Osteoblast (primary cell): ENCODE measurements at places on chromosomes 3 and 15. TPM values are rescaled to one million over a fixed set of nuclear protein-coding genes. Genes with fewer than 3 reads are reported as not detected.
A peak's percentile ranks its signal among the peaks of the same experiment; 100 is the strongest.

DNA sequence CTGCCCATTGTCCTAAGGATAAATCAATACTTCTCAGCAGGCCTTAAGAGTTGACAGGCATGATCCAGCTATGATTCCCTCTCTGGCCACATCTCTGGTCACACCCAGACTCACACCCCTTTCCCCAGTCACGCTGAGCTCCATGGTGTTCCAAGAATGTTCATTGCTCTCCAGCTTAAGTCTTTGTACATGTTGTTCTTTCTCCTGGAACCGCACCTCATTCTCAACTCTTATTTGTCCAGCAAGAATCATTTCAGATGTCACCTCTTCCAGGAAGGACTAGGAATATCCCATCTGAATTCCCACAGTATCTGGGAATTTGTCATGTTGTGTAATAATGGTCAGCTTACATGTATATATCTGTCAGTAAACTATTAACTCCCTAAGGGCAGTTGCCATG is 118.3 kb upstream of the GALNT15 start:
- peak overlapping the region; percentile 70 for H3K27ac ChIP-seq
- H3K27me3 ChIP-seq = no peaks in the 10 kb centered on the region
- no peak overlapping the region for H3K4me3 ChIP-seq
- DNase-seq = no peak
- no peaks in the 10 kb centered on the region for H3K36me3 ChIP-seq

- H3K4me3 ChIP-seq = peak overlapping the region; percentile 92
- peaks cover 19% of the 10 kb centered on the region for H3K4me1 ChIP-seq
- peak; percentile 94 for DNase-seq
Measured at GRCh38 chr3:132721479-132722164, 587 bp downstream of the NPHP3 start.

GRCh38 chr3:172617013-172617706 is 93.7 kb downstream of the NCEH1 start:
- H3K27me3 ChIP-seq = no peaks in the 10 kb centered on the region
- no peaks in the 10 kb centered on the region for H3K4me1 ChIP-seq
- no peak overlapping the region for H3K27ac ChIP-seq

DNA sequence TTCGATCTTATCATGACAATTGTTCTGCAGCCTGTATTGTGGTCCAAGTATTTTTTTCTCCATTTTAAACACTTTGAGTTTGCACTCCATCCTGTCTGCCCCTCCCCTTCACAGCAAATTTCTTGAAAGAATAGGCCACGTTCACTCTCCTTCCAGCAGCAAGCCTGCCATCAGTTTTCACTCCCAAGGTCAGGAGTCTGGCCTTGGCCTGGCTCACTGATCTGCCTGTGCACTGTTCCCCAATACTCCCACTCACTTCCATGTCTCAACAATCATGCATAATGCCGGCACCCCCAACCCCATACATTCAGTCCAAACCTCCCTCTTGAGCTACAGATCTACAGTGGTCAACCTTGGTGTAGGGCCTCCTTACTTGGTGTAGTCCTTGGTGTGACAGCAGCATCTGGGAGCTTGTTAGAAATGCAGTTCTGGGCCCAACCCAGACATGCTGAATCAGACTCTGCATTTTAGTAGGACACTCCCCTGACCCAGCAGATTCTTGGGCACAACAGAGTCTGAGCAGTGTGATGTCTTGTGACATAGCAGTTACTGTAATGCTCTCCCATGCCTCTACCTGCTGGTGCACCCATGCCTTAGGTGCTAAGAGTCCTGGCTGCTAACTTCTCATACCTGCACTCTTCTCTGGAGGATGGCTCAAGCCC is 58.3 kb upstream of the XCR1 start:
- DNase-seq = no peak
- H3K4me1 ChIP-seq = peaks cover 20% of the 10 kb centered on the region
- no peak overlapping the region for H3K4me3 ChIP-seq
- H3K27me3 ChIP-seq = no peaks in the 10 kb centered on the region
- no peaks in the 10 kb centered on the region for H3K36me3 ChIP-seq
- no peak overlapping the region for H3K27ac ChIP-seq

DNA sequence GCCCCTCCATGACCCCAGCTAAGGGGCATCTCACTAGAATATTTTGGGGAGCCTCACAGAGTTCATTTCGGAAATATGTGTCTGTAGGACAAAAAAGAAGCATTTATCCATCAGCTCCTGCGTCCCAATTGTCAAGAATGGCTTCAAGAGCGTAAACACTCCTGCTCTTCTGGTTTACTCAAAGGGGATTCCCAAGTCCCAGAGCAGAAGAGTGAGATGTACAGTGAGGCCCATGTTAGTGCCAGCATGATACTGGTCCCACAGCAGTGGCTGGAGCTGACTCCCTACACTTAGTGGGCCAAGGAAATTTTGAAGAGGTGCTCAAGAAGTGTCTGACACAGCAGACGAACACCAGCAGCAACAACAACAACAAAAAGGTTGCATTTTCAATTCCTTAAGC is 34.9 kb upstream of the ARL8B start:
- no peak for DNase-seq
- H3K27me3 ChIP-seq = no peaks in the 10 kb centered on the region
- H3K4me1 ChIP-seq = no peaks in the 10 kb centered on the region
- no peak overlapping the region for H3K27ac ChIP-seq

The TRIM71 gene
- not detected in 2 replicates for total RNA-seq

DNA sequence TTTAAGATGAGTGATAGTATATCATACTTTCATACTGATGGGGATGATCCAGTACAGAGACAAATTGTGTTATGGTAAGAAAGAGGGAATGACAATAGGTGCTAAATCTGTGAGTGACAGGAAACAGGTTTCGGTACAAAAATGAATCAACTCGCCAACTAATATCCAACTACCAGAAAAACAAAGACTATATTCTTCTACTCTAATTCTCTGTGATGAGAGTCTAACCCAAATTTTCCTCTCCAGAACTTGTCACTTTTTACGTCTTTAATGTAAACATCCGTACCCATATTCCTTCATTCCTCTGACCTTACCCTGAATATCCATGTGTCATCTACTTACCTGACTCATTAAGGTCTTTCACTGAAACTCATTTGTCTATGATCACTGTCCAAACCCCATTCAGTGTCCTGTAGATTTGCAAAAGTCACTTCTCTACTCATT is 39.6 kb downstream of the SCAPER start:
- no peak for DNase-seq
- no peak overlapping the region for H3K4me3 ChIP-seq
- no peak overlapping the region for H3K27ac ChIP-seq
- no peaks in the 10 kb centered on the region for H3K4me1 ChIP-seq
- no peaks in the 10 kb centered on the region for H3K27me3 ChIP-seq
- H3K36me3 ChIP-seq = no peaks in the 10 kb centered on the region

The ATP13A4 gene
- 0.29 TPM in 1 of 2 replicates, not detected in the other for total RNA-seq

DNA sequence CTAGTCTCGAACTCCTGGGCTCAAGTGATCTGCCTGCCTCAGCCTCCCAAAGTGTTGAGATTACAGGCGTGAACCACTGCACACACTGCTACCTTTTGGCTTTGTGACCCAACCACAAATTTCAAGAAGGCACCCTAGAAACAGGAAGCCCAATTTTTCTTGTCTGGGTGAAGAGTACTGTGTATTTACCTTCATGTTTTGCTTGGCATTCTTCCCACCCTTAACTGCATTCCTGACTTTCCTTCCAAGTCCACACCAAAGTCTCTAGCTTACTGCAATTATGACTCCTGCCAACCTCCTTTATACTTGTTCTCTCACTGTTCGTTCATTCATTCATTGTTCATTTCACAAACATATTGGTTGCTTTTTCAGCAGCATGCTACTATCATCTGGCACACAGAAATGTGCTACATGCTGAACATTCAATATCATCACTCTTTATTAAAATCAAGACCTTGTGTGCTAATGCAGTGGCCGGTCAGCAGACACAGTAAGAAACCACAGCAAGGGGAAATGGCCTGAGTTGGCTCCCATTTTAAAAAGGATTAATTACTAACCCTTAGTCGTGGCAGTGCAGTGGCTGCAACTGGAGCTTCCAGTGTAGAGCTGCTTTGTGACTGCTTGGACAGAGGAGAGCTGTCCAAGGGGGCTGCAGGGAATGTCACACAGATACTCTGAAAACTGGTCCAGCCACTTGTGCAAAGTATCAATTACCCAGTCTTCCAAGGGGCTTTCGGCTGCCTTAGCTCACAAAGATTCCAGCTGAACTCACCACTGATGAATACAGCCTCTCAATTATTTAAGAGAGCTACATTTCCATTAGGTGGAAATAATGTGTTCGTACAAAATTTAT is 94.0 kb downstream of the ETFA start:
- no peak for DNase-seq
- H3K4me1 ChIP-seq = peaks cover 7% of the 10 kb centered on the region
- no peaks in the 10 kb centered on the region for H3K27me3 ChIP-seq
- peaks cover 20% of the 10 kb centered on the region for H3K36me3 ChIP-seq
- no peak overlapping the region for H3K4me3 ChIP-seq

The C3orf22 gene
- not detected in 2 replicates for total RNA-seq

DNA sequence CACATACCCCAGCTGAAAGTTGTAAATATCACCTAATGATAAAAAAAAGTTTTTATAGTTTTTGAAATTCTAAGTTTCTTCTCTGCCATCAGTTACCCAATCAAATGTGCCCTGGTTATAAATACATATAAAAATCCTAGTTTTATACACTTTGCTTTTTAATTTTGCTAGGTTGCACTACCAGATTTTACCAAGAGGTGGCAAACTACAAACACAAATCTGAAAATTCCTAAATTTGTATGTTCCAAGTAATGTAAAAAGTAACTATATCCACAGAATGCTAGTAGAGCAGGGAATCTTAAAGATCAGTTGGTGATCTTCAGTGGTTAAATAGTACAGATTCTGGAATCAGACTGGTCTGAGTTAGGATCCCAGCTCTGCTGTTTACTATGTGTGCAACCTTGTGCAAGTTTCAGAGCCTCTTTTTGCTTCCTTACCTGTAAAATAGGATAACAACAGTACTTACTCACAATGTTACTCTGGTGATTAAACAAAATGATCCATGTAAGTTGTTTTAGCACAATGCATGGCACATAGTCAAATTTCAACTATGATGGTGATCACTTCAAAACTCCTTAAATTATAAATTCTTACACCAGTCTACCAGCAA is 11.0 kb downstream of the TRPM7 start:
- H3K36me3 ChIP-seq = no peaks in the 10 kb centered on the region
- H3K4me1 ChIP-seq = peaks cover 9% of the 10 kb centered on the region
- no peaks in the 10 kb centered on the region for H3K27me3 ChIP-seq
- H3K4me3 ChIP-seq = no peak overlapping the region
- H3K27ac ChIP-seq = peak overlapping the region; percentile 3

DNA sequence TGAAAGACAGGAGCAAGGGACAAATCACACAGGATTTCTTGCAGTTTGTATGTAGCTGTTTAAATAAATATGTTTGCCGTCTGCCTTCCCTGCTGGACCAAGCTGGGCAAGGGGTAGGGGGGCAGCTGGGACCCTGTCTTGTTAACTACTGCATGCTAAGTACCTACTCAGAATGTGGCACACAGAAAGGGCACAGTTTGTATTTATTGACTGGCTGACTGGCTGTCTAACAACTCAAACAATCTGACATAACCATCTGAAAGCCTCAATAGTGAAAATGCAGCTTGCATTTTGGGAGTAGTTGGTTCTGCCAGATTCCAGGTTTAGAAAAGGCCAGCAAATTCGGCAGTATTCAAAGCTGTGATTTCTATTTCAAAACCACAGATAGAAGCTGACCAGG is 16.6 kb upstream of the MAGI1 start:
- no peaks in the 10 kb centered on the region for H3K36me3 ChIP-seq
- no peak overlapping the region for H3K4me3 ChIP-seq

The LRTM1 gene
- not detected in 2 replicates for total RNA-seq

GRCh38 chr3:153768561-153769469 is 352.4 kb upstream of the ARHGEF26 start:
- H3K27ac ChIP-seq = no peak overlapping the region
- H3K27me3 ChIP-seq = no peaks in the 10 kb centered on the region
- no peaks in the 10 kb centered on the region for H3K36me3 ChIP-seq
- no peaks in the 10 kb centered on the region for H3K4me1 ChIP-seq
- H3K4me3 ChIP-seq = no peak overlapping the region

The CLRN1 gene
- total RNA-seq = not detected in 2 replicates

DNA sequence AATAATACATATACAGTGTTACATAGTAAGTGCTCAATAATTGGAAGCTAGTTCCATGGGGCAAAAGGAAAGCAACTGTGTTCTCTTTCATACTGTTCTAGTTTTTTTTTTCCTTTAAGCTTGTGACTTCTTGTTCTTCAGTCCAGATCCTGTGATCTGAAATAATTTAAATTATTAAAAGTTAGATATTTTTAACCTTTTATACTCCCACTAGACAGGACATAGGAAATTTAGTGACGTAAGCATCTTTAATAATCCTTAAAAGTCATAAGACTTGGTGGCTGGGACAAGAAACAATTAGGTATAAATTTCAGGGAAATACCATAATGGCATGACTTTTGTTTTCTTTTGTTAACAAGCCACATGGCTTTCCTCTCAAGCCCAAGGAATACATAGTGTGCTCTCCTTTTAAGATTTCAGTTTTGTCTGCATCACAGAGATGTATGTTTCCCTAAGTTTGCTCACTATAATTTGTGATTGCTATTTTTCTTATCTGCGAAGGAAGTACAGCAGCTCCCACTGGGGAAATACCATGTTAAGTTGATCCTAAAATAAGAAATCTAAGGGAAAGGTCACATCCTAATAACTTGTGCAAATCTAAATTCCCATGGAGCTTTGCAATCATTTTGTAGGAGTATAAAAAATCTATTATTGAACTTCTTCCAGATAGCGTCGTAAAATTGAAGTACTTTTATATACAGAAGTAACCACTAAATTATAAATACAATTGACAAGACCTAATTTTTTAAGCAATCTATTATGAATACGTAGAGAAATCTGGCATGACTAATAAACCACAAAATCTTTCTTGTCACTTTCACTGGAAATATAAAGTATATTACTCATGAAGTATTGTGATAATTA is 30.1 kb downstream of the PPARG start:
- H3K27me3 ChIP-seq = no peaks in the 10 kb centered on the region
- no peaks in the 10 kb centered on the region for H3K36me3 ChIP-seq
- H3K4me1 ChIP-seq = peaks cover 7% of the 10 kb centered on the region
- no peak overlapping the region for H3K4me3 ChIP-seq
- H3K27ac ChIP-seq = no peak overlapping the region

DNA sequence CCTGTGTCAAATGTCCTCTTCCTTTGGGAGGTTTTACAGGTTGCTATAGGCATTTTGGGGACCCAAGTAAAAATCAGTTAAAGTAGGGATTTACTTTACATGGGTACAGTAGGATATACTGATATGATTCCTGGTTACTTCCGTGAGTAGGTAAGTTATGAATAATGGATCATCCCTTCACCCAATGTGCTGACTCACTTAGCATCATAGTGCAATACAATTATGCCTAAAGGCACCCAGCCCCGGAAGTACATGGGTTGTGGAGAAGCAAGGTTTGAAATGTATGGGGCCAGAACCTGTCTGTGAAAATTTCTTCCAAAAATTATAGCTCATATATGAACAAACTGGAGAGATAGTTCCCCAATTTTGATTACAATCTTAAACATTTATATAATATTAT is 64.0 kb downstream of the GLB1 start:
- H3K27ac ChIP-seq = no peak overlapping the region
- peaks cover 3% of the 10 kb centered on the region for H3K4me1 ChIP-seq
- H3K36me3 ChIP-seq = peaks cover 17% of the 10 kb centered on the region
- no peak overlapping the region for H3K4me3 ChIP-seq
- no peak for DNase-seq

GRCh38 chr3:32438596-32439344 is 47.1 kb downstream of the CMTM7 start:
- H3K36me3 ChIP-seq = no peaks in the 10 kb centered on the region
- H3K4me1 ChIP-seq = peaks cover 16% of the 10 kb centered on the region
- no peak overlapping the region for H3K27ac ChIP-seq
- peak; percentile 19 for DNase-seq
- no peaks in the 10 kb centered on the region for H3K27me3 ChIP-seq

GRCh38 chr3:66744521-66744920 is 243.7 kb upstream of the LRIG1 start:
- no peak for DNase-seq
- no peaks in the 10 kb centered on the region for H3K27me3 ChIP-seq
- no peaks in the 10 kb centered on the region for H3K4me1 ChIP-seq

GRCh38 chr3:194294895-194295214 is 56.3 kb downstream of the CPN2 start:
- DNase-seq = no peak
- no peaks in the 10 kb centered on the region for H3K36me3 ChIP-seq
- H3K4me1 ChIP-seq = peaks cover 8% of the 10 kb centered on the region
